NCI-H1694 (cell line): ENCODE measurements at places on chromosomes 4 and X.

DNA sequence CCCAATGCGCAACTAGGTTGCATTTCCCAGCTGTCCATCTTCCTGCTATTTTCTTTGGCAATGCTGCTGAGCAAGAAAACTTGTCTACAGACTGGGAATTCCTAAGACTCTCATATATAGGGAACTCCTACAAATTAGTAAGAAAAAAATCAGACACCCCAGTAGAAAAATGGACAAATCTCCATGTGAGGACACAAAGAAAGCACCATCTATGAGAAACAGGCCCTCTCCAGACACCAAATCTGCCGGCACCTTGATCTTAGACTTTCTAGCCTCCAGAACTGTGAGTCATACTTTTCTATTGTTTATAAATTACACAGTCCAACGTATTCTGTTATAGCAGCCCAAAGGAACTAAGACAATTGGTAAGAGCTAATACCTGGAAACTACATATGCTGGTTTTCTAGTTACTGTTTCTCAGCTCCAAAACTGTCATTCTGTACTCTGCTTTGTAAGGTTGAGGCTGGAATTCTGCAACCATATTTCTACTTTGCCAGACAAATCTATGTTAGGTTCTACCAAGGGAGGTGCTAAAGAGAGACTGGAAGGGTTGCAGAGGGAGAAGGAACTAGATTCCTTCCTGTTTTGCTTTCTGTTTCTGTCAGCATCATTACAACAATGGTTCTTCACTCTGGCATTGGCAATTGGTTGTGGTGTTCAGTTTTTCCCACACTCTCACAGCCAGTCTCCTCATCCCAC is 35.7 kb upstream of the FAM241A start:
- DNase-seq = no peak

- DNase-seq = no peak
Observed at GRCh38 chrX:10365532-10366265, 208.9 kb downstream of the CLCN4 start.

DNA sequence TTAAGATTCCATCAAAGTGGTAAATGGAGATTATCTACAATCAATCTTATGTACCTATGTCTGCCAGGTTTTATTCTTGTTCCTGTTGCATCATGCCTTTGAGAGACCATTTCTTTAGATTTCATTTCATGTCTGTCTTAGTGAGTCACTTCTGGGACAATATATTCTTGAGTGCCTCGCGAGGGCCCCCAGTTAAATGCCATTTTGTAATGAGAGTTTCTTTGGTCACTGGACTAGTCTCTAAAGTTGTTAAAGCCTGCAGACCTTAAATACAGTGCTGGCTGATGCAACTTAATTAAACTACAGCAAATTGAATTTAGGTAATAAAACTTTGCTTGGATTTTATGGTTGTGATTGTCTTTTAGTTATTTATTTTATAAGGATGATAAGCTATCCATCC is 87.2 kb upstream of the PITX2 start:
- DNase-seq = no peak

DNA sequence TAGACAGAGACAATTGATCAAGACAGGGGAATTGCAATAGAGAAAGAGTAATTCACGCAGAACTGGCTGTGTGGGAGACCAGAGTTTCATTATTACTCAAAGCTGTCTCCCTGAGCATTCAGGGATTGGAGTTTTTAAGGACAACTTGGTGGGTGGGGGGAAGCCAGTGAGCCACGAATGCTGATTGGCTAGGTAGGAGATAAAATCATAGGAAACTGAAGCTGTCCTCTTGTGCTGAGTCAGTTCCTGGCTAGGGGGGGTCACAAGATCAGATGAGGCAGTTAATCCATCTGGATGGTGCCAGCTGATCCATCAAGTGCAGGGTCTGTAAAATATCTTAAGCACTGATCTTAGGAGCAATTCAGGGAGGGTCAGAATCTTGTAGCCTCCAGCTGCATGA is 358.6 kb downstream of the GPM6A start:
- DNase-seq = no peak

- DNase-seq = no peak
Observed at GRCh38 chr4:71133491-71133890, 140.0 kb downstream of the DCK start.

- DNase-seq = no peak
Observed at GRCh38 chrX:138718941-138719340, 7.4 kb upstream of the FGF13 start.

- DNase-seq = peak; percentile 73
Observed at GRCh38 chr4:7073526-7074390, 5.9 kb upstream of the GRPEL1 start.

- DNase-seq = no peak
Observed at GRCh38 chrX:124433186-124433585, 86.8 kb downstream of the SH2D1A start.

DNA sequence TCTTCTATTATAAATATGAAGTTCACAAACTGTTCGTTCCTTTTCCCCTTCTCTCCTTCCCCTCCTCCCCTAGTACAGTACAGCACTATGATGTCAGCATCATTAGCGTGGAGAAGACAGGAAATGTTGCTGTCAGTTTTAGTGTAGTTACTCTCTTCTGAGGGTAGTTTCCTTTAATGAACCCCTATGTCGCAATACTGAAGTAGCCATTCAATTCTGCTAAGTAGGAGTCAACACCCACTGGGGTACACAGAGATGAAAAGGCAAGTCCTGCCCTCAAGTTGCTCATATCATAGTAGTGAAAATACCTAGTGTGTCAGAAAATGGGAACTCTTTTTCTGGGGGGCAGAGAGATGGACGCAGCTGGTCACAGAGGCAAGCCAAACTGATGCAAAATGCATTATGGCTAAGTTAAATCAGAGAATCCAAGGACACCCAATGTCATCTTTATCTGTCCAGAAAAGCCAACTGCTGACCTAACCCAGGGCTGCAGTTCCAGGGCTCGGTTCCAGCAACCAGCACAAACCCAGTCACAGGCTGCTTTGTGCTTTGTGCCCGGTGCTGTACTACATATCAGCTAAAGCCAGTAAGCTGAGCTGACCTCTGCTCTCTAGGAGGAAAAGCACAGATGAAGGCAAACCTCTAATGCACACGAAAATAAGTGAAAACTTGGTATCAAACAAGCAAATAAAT is 31.5 kb downstream of the GRIA3 start:
- no peak for DNase-seq

- no peak for DNase-seq
Observed at GRCh38 chr4:147840838-147841738, 109.2 kb downstream of the ARHGAP10 start.

DNA sequence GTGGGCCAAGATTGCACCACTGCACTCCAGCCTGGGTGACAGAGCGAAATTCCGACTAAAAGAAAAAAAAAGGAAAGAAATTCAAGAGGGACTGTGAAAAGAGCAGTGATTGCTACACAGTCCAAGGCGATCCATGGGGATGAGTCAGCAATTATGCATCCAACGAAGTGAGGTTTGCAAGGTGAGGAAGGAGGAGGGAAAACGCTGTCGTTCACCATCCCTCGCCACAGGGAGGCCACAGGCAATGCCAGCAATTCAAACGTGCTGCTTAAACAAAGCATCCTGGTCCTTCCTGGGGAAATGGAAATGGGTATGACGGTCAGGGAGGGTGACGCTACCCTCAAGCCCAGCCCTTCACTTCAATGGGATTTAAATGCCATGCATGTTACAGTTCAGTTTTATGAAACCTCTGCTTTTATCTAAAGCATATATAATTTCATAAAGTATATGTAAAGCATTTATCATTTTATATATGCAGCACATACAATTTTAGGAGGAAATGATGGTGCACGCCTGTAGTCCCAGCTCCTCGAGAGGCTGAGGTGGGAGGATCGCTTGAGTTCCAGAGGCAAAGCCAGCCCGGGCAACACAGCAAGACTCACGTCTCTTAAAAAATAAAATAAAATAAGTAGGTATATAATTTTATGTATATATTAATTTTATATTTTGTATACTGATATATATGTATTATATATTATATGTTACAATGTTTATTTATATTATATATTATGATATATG is 108.7 kb downstream of the DHRSX start:
- no peak for DNase-seq

DNA sequence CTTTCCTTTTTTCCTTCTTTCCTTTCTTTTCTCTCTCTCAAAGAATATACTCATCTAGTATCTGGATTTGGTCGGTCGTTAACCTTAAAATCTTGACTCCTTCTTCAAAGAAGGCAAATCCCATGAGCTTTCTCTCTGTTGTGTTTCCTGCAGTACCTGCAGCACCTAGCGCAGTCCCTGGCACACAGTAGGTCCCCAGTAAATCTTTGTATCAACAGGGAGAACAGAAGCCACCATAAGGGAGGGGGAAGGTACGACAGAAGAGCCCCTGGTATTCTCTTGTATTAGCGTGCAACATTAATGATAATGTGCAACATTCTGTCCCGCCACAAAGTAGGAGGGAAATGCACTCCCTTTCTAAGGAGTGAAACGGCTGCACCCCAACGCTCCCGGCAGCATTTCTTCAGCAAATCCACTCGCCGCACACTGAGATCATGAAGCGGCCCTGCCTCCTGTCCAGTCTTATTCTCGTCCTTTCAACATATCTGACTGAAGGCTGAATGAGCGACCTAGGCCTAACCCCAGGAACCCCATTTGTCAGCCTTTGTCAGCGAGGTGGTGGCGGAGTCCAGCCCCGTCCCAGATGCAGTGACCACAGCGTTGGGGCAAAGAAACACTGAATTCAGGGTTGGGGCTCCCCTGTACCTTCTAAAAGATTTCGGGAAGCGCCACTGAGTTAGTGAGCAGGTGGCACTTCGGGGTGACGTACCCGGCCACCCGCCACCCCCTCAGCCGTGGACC is 133.7 kb downstream of the AMELX start:
- DNase-seq = no peak

DNA sequence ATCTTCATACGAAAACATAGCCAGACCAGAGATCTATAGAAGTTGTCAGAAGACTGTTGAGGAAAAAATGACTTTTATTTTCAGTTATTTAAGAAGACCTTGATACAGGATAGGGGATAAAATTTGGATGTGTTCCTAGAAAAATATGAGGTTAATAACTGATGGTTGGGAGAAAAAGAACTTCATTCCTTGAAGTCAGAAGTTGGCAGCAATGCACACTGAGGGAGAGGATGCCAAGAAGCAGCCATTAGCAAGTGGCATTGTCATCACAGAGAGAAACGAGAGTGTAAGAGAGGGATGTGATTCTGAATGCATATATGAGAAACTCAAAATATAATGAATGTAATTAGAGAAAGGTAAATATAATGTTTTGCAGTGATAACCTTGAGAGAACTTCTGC is 382.1 kb upstream of the EPHA5 start:
- no peak for DNase-seq

DNA sequence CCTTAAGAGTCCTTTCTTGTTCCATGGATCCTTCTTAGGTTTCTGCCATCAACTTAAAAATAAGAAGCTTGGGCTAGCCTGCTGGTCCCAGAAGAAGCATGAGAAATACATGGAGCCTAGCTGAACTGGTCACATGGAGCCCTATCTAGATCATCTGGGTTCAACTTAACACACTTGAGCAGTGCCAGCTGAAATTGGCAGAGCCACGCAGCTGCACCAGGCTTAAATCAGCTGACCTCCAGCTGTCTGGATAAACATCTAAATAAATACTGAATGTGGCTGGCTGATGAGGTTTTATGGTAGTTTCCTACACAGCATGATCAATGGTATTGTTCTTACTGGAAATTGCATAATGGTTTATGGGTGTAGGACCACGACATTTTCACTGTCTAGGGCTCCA is 598.4 kb upstream of the FAM241A start:
- no peak for DNase-seq

GRCh38 chr4:112327965-112328733 is 31.0 kb downstream of the ALPK1 start:
- DNase-seq = peak; percentile 84

GRCh38 chr4:123659730-123660129 is 263.1 kb downstream of the SPRY1 start:
- no peak for DNase-seq

DNA sequence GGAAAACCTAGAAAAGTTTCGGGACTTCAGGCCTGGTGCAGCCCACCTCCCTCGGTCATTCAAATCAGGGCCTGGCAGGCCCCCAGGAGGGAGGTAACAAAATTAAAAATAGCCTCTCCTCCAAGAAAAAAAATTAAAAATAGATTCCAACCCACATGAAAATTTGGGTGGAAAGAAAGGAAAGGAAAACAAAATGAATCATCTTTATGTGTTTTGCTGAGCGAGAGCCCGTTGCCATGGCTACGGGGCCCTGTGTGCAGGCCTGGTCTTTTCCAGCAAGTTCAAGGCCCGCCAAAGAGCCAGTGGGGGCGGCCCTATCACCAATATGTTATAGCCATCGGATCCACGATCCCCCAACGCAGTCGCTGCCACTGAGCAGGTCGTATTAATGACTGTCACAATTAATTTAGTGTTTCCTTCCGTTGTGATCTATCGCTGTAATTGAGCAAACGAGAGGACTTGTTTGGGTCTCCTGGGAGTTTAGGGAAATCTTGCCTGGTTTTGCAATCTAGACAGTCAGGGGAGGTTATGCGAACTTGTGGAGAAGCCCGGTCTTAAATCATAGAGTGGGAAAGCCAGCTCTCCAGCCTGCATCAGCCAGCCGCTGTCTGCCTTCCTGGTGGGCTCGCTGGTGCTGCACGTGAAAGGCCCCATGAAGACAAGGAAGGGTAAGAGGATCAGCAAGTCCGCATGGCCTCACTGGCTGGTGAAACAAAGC is 452.4 kb downstream of the BCOR start:
- DNase-seq = no peak

DNA sequence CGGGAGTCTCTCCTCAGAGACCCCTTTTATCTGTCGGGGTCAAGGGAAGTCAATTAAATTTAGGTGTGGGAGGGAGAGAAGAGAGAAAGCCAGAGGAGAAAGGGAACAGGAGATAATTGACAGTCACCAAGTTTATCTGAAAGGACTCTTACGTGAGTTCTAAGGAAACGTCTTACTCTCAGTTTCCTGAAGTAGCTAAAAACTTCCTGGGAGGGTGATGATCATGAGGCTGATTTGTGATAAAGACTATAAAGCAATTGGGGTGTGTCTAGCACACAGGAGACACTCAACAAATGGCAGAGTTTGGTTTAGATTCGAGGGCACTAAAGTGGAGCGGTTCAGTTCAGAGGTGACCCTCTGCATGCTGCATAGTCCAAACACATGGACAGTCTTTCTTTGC is 254.1 kb downstream of the FBXW7 start:
- no peak for DNase-seq

DNA sequence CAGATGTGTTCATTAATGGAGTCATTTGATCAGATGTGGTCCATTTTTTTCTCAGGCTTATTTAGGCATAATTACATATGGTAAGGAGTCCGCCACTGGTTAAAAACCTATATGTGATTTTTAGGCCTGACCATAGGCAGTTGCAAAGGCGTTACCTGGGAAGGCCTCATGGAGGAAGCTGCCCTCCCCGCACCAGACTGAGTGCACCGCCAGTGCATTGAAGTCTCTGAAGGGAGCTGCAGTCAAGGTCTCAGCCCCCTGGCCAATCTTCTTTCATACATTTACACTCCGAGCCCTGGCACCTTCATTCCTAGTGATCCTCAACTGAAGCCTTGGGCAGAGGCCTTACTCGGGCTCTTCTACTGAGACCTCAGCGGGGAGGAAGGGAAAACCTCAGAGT is 898.2 kb upstream of the AGA start:
- no peak for DNase-seq
